ENCODE measurements at places on chromosomes 3 and 15.

DNA sequence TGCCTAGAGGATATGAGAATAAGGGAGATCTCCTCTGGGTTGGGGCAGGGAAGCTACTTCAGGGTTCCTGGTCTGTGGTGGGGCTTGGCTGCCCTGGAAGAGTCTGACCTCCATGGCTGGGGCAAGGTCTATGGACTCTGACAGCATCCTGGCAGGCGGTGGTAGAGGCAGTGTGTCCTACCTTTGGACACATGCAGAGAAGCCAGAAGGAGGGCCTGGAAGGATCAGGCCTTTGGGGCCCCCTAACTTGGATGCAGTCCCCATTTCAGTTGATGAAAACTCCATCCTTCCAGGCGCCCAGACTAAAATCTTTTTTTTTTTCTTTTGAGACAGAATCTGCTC, 10.4 kb downstream of the SPTBN5 start:
- DNase-seq, result no peak

GRCh38 chr3:44058868-44059203, 182.8 kb upstream of the TOPAZ1 start:
- DNase-seq, result no peak

DNA sequence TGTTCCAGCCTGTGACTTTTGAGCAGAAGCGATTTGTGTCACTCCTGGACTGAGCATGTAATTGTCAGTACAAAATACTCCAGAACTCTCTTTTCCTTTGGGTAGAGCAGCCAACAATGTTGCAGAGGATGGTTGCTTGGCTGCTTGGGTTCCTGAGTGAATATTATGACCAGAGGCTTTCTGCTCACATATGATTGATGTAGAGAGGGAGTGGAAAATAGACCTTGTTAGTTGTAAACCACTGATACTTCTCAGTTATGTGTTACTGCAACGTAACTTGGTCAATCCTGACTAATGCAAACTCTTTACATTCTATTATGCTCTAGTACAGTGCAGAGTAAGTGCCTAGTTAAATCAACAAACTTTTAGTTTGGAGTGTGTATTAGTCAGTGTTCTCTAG, 322.6 kb upstream of the KCNH8 start:
- DNase-seq, result no peak

DNA sequence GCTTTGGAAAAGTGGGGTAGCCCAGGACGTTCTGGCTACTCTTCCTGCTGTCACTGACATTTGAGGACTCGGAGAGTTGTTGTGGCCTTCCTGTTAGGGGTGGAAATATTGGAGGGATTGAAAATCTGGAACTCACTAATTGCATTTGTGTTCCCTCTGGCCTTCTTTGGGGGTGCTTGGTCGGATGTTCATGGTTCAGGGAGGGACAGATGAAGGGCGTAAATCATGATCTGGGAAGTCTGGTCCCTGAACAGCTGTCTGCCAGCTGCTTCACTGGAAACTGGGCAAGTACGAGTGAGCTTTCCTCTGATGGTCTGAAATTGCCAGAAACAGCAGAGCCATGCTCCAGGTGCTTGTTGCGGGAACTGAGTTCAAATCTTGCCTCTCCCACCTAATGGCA, 327.8 kb upstream of the C2CD4B start:
- DNase-seq, result no peak

DNA sequence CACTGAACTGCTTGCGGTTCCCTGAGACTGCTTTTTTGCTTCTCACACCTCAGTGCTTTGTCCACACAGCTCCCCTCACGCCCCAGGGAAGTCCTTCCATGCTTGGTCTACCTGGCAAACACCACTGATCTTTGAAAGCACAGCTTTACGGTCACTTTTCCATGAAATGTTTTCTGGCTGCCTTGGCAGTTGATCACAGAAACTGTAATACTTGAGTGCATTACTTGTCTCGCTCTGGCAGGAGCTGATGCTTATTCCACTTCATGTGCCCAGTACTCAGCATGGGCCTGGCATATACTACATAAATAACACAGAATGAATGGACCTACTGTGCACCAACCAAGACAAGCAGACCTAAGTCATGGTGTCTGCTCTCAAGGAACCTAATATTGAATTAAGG, 121.1 kb downstream of the MEX3B start:
- no peak for DNase-seq

All from neuronal stem cell (in vitro differentiated cells).